ENCODE measurements at places on chromosomes 2 and 18.

- no peak for DNase-seq
Measured at GRCh38 chr2:14615760-14616159, 16.8 kb upstream of the LRATD1 start.

- no peak for DNase-seq
Measured at GRCh38 chr2:60000686-60001085, 552.8 kb downstream of the BCL11A start.

DNA sequence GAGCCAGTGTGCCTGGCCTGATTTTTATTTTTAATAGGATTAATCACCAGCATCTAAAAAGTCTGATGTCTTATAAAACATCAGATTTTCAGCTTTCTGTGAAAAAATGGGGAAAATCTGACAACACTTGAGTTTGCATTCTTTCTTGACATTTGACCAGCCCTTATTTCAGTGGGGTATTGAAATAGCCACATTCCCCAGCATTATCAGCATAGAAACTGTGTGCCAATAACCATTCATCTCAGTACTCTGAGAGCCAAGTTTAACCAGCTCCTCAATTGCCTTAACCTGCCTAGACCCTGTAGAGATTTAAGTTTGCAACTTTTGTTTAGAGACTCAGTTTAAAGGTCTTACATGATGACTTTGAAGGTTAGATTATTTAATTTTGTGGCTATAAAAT is 155.0 kb downstream of the CERS6 start:
- DNase-seq, result no peak

DNA sequence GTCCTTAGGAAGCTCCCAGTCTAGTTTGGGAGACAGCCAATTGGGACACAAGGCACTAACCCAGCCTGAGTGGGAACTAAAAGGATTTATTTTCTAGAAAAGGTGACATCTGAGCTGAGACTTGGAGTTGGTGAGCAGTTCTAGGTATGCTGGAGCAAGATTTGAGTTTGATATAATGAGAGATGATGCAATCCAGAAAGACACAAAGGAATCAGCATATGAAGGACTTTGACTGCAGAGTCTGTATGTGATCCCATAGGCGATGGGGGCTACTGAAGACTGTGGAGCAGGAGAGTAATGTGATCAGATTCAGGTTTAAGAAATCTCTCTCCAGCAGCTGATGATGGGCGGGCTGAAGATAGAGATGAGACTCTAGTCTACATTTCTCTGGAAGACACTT is 135.1 kb upstream of the MYCN start:
- DNase-seq, result no peak

GRCh38 chr2:41234093-41234492 is 782.2 kb upstream of the SLC8A1 start:
- no peak for DNase-seq

Data from forelimb muscle (tissue), 1 donor.